ENCODE measurements at places on chromosomes 13 and 19.

DNA sequence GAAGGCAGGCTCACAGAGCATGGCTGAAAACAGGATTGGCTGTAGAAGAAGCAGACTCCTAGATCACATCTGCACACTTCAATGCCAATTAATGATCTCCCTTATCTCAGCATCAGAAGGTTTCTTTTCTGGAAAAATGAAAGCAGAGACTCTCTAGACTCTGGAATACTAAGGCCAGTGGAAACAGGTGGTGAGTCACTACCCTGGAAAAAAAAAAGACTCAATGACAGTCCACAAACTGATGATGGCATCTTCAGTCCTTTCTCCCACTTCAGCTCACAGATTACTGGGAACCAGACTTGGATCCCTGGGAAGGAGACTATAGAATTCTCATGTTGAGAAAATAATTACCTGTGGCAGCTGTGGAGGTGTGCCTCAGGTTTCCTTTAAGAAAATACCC lies 47.5 kb upstream of the MBNL2 start:
- no peak for DNase-seq

DNA sequence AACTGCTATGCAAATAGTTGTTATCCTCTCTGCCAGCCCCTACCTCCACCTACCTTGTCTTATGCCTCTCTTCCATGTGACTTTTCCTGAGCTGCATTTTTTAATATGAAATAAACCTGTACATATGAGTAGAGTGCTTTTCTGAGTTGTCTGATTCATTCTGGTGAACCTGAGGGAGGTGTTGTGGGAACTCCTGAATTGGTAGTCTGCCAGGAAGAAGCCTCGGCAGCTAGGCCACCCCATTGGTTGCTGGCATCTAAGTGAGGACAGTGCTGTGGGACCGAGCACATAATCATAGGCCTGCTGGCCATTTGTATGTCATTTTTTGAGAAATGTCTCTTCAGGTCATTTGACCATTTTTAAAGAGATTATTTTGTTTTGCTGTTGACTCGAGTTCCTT lies 1146.8 kb downstream of the UQCRFS1 start:
- no peak for DNase-seq

GRCh38 chr19:29641597-29641996 lies 23.7 kb upstream of the PLEKHF1 start:
- no peak for DNase-seq

- DNase-seq = no peak
These were observed 437 bp downstream of the SMARCA4 start for GRCh38 chr19:10961073-10961860.

DNA sequence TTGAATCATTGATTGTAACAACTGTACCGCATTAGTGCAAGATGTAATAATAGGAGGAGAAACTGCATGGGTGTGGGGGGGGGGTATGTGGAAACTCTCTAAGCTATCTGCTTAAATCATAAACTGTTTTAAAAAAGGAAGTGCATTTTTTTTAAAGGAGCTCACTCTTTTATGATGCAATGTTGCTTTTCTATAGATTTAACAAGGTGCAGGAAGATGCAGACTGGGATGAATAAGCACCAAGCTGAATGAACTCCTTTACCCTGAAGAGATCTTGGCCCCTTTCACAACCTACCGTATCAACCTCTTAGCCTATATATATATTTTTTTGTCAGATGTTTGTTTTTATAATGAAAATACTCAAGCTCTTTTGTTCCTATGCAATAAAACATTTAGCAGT lies 95.9 kb downstream of the AKAP11 start:
- DNase-seq = no peak

GRCh38 chr19:50204811-50205675 lies 1.6 kb downstream of the MYH14 start:
- DNase-seq = no peak

- DNase-seq = no peak
These were observed 26.9 kb upstream of the TUBGCP3 start for GRCh38 chr13:112614835-112615234.

DNA sequence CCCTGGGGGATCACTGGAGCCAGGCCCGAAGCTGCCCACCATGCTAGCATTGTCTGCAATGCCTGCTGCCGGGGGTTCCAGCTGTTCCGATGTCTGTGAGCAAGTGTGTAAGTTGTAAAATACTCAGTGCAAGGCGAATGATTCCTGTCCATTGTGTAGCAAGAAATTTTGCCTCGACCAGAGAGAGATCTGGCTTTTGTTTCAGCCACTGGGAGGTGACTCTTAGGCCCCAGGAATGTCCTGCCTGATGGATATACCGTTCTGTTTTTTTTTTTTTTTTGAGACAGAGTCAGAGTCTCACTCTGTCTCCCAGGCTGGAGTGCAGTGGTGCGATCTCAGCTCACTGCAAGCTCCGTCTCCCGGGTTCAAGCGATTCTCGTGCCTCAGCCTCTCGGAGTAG lies 7.3 kb upstream of the GADD45B start:
- DNase-seq = no peak

DNA sequence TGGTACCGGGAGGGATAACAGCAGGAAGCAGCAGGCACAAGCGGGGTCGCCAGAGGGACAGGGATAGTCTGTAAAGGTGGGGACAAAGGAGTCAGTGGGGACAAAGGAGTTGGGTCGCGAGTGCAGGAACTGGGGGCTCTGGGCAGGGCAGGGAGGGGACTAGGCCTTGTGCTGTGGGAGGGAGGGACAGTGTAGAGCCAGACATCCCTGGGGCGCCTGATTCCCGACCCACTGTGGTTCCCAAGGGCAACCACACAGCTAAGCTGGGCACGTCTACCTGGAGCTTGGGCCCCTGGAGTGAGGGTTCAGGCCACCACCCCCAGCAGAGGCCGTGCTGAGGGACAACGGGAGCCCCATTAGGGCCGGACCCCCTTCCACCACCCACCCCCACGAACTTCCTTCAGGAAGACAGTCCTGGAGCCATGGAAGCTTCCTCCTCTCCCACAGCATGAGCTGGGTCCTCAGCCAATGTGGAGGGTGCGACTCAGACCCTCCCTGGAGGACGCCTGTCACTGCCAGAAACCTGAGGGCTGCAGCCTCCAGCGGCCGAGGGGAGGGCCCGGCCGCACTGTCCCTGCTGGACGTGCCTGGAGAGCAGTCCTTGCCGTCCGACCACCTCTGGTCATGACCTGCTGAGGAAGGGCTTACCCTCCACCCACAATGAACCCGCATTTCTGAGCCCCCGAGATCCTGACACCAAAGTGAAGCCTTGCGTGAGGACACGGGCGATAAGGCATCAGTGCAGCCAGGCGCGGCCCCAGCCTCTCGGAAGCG lies 77.9 kb downstream of the SPACA7 start:
- no peak for DNase-seq

- no peak for DNase-seq
These were observed 8.6 kb downstream of the TUBGCP3 start for GRCh38 chr13:112579310-112579843.

DNA sequence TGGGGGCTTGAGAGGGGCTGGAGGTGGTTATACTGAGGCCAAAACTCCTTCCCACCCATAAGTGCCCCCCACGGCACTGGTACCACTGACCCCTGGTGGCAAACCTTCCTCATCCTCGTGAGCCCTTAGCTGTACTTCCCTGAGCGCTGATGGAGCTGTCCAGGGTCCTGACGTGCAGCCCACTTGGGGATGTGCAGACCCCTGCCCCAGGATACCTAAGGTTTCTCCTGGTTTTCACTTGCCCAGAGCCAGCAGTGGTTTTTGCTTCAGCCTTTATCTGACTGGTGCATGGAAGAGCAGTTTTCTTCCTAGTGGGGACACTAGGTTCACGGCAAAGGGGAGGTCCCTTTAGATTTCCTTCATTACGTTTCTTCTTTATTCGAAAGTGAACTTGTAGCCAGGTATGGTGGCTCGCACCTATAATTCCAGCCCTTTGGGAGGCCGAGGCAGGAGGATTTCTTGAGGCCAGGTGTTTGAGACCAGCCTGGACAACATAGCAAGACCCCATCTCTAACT lies 28.7 kb upstream of the KCTD15 start:
- no peak for DNase-seq

- no peak for DNase-seq
These were observed 2.4 kb downstream of the CTXN1 start for GRCh38 chr19:7923295-7924191.

DNA sequence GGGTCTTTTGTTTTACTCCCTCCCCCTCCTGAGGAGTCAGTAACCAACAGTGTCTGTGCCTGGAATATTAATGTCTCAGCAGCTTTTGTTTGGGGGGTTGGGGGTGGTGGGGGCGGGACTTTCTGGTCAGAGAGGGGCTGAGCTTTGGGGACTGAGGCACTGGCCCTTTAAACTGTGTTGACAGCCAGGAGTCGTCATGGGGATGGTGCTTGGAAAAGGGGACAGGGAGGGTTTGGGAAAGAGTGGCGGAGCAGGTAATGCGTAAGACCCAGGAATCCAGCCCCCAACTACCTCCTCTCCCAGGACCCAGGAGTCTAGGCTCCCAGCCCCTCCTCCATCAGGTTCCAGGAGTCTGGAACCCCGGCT lies 5.2 kb downstream of the CADM4 start:
- no peak for DNase-seq

DNA sequence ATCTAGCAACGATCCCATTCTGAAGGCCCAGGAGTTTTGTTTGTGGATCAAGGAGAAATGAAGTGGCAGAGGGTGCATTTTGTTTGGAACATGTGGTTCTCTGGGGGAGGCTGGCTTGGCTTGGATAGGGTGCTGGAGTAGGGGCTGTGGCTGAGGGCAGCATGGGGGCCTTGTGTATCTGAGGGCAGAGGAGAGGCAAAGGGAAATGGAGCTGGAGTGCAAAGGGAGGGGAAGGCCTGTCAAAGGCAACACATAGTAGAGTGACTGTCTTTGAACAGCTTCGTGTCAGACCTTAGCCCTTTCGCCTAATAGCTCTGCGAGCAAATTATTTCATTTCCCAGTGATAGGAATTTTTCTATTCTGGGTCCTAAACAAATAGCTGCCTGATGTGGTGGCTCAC lies 187.2 kb downstream of the KCNRG start:
- DNase-seq = no peak

GRCh38 chr19:768424-768823 lies 17.5 kb downstream of the MISP start:
- no peak for DNase-seq

DNA sequence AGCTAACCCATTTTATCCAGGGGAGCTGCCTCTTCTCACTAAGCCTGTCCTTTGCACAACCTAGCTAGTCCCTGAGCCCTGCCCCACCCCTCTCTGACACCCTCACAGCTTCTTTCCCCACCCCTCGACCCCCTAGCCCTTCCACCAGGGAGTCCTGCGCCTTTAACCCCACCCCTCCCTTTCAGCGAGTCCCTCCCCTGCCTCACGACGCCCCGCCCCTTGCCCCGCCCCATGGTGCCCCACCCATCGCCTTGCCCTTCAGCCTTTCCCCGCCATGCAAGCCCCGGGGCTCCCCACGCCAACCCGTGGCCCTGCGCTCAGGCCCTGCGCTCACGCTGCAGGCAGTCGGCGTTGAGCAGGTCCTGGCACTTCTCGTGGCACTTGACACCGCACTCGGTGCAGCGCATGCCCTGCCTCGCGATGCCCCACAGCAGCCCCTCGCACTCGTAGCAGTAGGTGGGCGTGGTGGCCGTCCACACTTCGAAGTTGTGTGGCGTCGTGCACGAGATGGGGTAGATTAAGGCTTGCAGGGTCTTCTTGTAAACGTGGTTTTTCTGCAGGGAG lies 40.0 kb downstream of the UNC13A start:
- no peak for DNase-seq

GRCh38 chr19:55541091-55541490 lies 4.2 kb upstream of the SBK2 start:
- no peak for DNase-seq

DNA sequence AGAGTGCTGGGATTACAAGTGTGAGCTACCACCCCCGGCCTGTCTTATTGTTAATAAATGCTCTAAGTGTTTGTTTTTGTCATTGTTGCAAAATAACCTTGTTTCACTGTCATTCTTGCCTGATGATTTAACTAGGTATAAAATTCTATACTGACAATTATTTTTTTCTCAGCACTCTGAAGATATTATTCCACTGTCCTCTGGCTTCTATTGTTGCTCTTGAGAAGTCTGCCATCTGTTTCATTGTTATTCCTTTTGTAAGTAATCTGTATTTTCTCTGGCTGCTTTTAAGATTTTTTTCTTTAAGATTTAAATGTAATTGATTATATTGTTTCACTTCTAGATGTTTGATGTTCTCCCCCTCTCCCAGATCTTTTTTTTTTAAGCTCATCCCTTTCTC lies 17.6 kb downstream of the ZNF420 start:
- no peak for DNase-seq

GRCh38 chr19:4052993-4053422 lies 13.7 kb downstream of the ZBTB7A start:
- DNase-seq = no peak

GRCh38 chr13:112331675-112332074 lies 44.5 kb upstream of the SPACA7 start:
- DNase-seq = no peak

GRCh38 chr19:31562966-31563612 lies 213.9 kb upstream of the TSHZ3 start:
- DNase-seq = no peak

- no peak for DNase-seq
These were observed 208.2 kb downstream of the ITGBL1 start for GRCh38 chr13:101660711-101661110.

GRCh38 chr13:99316657-99317256 lies 9.6 kb upstream of the GPR183 start:
- DNase-seq = no peak

GRCh38 chr19:45864629-45865082 lies 530 bp downstream of the FOXA3 start:
- DNase-seq = no peak

DNA sequence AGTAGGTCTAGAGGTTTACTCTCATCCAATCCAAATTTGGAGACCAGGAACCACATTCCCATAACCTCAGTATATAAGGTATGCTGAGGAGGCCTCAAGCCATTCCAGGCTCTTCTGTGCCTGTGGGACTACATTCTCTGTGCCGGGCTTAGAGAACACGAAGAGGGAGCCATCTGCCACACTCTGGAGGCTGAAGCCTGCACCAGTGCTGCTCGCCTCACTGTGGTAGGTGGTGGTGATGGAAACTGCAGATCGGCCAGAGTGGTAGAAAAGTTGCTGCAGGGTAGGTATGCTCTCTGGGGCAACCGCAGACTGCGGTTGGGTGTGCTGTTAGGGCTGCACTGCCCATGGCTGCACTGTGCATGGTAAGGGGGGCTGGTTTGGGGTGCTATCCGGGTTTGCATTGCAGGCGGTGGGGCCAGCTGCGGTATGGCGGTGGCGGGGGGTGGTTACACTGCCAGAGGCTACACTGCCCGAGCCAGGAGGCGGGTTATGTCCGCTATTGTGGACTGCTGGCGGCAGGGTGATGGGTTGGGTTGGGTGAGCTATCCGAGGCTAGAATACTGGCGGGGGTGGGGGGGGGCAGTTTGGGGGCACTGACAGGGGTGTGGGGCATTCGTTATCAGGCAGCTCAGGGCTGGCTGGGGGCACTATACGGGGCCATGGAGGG lies 145.0 kb downstream of the TNFRSF19 start:
- no peak for DNase-seq

GRCh38 chr13:30572859-30573275 lies 44.9 kb upstream of the USPL1 start:
- DNase-seq = no peak

DNA sequence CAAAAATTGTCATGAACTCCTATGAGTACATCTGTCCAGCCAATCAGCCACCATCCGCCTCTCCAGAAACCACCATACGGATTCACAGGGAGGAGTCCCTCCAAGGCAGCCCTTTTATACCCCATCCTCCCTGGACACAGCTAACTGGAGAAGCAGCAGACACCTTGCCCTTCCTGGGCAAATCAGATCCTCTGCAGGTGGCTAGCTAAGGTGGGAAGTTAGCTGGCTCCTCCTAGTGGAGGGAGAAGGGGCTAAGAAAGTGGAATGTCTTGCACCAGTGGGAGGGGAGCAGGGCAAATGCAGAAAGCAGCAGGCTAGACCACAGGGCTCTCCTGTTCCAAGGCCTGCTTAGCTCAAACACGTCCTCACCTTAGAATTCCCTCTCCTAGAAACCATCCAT lies 46.2 kb upstream of the UQCRFS1 start:
- DNase-seq = no peak

Measured in esophagus squamous epithelium (tissue), 5 donors.